Fibroblast of skin of right quadriceps (primary cell): ENCODE measurements at places on chromosomes 13 and 19.
A peak's percentile ranks its signal among the peaks of the same experiment; 100 is the strongest.

DNA sequence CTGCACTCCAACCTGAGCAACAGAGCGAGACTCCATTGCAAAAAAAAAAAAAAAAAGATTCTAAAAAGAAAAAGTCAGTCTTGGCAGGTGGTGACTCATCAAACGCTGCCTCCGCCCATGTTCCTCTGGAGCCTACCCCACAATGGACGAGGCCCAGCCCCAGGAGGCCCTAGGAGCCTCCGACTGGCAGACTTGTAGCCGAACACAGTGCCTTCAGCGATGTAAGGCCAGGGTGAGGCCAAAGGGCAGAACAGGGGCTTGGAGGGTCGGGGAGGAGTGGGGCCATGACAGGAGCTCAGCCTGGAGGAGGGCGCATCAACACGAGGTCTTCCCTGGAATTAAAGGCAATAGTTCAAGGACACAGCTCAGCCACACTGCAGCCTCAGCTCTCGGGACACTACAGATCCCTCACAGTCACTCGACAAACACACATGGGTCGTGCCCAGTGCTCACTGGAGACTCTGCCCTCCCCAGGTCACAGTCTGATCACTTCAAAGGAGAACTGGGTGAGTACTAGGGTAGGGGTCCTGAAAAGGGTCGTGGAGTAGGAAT, 5.1 kb downstream of the USE1 start:
- DNase-seq: peak; percentile 63

GRCh38 chr19:8242211-8242821, 33.1 kb downstream of the CERS4 start:
- DNase-seq: no peak

- no peak for DNase-seq
Observed at GRCh38 chr19:4018775-4019504, 11.4 kb downstream of the PIAS4 start.

- DNase-seq: peak; percentile 71
Observed at GRCh38 chr13:76331943-76332712, 554.1 kb downstream of the KCTD12 start.

GRCh38 chr19:58351990-58352755, 1.1 kb downstream of the A1BG start:
- DNase-seq: no peak

DNA sequence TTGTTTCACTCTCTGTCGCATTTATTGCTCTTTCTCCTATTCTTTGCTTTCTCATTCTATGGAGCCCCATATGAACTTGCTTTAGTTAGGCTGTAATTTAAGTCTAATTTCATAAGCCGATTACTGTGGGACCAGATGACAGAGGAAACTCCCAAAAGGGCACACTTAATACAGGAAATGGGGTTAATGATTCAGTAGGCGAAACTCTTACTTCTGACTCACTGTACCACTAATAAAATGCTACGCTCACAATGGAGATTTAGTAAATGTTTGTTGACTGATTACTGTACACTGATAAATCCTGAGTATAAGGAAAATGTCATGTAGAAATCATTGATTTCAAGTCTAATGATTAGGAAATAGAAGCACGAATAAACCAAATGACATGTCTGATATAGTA, 276.4 kb downstream of the KLF5 start:
- DNase-seq: peak; percentile 84

DNA sequence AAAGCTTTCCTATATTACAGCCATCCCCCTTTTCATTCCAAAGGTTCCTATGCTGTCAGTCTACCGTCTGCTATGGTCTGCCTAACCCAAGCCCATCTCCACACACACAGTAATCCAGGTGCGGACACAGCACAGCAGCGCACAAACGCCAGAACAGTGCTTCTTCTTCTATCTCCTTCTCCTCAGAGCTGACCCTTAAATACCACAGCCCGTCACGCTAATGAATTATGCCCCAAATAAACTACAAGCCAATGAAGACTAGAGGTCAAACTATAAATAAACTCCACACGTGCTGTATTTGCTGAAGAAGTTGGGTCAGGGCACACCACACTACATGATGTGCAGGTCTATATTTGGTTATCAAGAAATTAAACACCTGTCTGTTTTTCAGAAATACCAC, 71.8 kb downstream of the TBC1D4 start:
- DNase-seq: no peak

GRCh38 chr19:48511800-48512503, at the start of gene LMTK3:
Gene LMTK3 (minus strand): TSS chr19:48511835. CDS start chr19:48511576, 259 bp downstream.
- peak; percentile 67 for DNase-seq

DNA sequence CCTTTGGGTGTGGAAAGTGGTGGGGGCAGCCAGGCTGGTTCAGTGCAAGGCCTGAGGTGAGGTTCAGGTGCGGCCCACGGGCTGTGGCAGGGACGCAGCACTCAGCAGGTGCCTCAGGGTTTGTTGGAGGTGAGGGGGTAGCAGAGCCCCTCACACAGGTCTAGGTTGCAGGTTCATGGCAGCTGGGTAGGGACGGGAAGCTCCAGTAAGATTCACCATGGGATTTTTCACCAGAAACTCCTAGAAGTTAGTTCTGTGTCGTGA, 14.0 kb downstream of the MCF2L start:
- DNase-seq: no peak
